ENCODE measurements at places on chromosomes 16 and 17. TPM values are rescaled to one million over a fixed set of nuclear protein-coding genes. Genes with fewer than 3 reads are reported as not detected.

DNA sequence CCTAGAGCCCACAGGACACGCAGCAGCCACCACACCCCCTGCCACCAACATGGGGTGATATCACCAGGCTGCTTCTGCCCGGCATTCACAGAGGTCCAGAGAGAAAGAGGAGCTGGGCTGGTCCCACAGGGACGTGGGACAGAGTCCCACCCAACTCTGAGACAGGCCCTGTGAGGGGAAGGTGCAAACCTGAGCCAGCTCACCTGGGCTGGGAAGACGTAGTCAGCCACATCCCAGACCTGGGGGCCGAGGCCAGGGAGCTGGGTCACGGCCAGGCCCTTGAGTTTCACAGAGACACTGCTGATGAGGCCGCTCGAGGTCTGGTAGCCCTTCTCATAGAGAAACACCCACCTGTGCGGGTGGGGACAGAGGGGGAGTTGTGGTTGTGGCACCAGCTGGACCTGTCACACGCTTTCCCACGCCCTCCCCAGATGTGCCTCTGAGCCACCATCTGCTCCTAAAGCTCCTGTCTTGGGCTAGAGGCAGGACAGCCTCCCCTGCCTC lies 11.2 kb downstream of the P2RX1 start:
- DNase-seq = no peak

DNA sequence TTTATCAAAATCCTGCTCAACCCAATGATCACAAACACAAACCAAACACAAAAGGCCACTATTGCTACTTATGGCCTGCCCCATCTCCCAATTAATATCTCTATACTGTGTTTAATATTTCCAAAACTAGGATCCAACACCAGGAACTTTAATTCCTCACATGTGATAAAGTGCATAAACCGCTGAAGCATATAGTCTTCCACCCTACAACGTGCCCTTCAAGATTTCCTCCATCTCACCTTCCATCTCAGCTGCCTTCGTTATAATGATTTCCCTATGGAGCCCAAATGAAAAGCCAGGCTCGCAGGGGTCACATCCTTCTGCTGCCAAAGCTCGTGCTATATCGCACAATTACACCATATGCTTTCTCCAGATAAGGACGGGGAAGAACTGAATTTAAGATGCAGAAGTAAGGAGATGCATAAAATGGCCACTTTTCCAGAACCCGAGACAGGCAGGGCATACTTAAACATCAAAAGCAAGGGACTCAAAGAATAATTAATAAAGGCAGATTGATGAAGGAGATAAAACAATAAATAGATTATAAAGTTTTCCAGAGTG lies 1.8 kb downstream of the MYH10 start:
- DNase-seq = no peak

DNA sequence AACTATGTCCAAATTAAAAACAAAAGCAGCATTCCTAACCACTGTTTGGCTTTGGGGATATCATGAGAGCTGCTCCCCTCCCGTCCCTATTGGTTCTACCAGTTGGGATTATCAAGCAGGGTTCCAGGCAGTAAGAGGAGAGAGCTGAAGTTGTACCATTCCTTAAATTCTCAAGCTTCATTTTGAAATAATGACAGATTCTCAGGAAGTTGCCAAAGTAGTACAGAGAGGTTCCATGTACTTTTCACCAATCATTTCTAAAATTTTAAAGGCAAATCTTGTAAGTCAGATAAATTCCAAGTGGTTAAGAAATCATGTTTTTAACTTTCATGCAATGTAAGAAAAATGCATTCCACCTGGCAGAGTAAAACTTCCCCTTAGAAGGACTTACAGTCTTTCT lies 36.9 kb downstream of the TEX2 start:
- no peak for DNase-seq

DNA sequence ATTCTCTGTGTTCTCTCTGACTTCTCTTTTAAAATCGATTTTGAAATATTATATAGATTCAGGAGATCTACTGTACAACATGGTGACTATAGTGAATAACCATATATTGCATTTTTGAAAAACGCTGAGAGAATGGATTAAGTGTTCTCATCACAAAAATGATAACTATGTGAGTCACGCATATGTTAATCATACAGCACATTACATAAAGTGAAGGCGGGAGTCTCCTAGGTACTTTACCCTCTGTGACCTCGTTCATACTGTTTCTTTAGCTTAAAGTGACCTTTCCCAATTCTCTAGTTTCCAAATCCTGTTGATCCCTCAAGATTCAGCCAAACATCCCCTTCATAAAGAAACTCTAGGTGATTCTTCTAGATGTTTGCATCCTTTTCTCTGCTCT lies 3.1 kb upstream of the KRTAP3-2 start:
- no peak for DNase-seq

- DNase-seq = no peak
Observed at GRCh38 chr17:64345689-64346376, 44.8 kb downstream of the PECAM1 start.

DNA sequence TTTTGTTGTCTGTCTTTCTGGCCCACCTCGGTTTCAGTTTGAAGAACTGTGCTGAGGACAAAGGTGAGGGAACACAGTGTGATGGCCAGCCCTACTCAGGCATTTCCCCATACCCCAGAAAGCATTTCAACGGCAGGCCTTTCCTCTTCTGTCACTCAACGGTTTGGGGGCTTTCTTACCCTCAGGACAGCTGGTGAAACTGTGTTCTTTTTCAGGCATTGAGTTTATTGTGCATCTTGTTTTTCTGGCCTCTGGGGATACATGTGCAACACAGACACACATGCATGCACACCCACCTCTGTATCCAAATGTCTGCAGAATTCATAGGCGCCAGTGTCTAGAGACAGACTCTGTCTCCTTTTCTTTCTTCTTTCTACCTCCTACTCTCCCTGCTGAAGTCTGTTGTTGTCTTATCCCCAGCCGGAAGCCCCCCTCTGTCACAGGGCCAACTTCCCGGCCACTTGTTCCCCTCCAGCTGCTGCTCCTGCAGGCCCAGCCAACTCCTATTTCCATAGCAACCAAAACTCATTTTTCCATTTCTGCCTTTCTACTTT lies 17.0 kb downstream of the CHD9 start:
- no peak for DNase-seq

GRCh38 chr16:78639775-78640174 lies 540.3 kb downstream of the WWOX start:
- DNase-seq = no peak

- no peak for DNase-seq
Observed at GRCh38 chr16:55559933-55560516, 6.5 kb upstream of the CAPNS2 start.

- peak; percentile 67 for DNase-seq
Observed at GRCh38 chr17:44820631-44821212, 9.4 kb downstream of the GJC1 start.

DNA sequence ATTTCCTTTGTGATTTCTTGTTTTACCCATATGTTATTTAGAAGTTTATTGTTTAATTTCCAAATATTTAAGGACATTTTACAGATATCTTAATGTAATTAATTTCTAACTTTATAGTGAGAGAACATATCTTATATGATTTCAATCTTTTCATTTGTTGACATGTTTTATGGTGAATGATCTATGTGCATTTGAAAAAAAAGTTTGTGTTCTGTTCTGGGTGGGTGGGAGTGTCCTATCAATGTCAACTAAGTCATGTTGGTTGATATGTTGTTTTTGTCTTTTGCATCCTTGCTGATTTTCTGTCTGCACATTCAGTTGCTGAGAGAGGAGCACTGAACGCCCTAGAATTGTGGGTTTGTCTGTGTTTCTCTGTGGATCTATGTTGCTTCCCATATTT lies 50.3 kb upstream of the CBFA2T3 start:
- no peak for DNase-seq

DNA sequence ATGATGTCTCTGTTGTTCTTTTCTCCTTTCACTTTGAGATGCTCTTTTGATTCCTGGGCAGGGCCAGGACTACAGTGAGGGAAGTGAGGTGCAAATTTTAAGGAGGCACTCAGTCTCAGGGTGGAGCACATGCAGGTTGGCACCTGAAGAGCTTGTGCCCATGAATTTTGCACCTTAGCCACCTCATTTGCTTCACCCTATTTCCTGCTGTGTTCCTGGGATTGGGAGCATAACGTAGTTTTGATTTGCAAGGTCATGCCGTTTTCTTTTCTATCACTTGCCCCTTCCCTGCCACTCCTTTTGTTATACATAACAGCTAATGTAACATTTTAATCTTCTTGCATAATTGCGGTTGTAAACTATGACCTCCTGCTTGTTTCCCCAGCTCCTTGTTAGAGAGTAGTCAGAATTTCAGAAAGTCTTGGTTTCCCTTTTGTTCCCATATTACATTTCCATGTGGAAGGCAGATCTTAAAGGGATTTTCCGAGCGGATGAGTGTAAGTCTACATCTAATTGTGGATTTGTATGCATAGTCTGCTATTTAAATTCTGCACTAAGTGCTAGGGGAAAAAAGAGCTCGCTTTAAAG lies 9.8 kb downstream of the PMFBP1 start:
- DNase-seq = no peak

DNA sequence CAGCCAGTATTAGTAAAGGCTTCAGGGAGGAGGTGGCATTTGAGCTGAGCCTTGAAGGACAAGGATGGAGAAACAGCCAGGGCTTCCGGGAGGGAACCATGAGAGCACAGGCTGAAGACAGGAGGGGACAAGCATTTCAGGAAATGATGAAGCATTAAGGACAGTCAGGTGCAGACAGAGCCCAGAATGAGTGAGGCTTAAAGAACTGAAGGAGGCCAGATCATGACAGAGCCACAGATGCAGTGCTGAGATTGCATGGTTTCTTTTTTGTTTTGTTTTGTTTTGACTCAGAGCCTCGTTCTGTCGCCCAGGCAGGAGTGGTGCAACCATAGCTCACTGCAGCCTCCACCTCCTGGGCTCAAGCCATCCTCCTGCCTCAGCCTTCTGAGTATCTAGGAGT lies 211.5 kb downstream of the SOX9 start:
- no peak for DNase-seq

GRCh38 chr16:57372372-57373116 lies at the start of gene CX3CL1:
CX3CL1 (plus strand) TSS chr16:57372490; CDS start chr16:57372569, 79 bp downstream.
- DNase-seq = no peak

DNA sequence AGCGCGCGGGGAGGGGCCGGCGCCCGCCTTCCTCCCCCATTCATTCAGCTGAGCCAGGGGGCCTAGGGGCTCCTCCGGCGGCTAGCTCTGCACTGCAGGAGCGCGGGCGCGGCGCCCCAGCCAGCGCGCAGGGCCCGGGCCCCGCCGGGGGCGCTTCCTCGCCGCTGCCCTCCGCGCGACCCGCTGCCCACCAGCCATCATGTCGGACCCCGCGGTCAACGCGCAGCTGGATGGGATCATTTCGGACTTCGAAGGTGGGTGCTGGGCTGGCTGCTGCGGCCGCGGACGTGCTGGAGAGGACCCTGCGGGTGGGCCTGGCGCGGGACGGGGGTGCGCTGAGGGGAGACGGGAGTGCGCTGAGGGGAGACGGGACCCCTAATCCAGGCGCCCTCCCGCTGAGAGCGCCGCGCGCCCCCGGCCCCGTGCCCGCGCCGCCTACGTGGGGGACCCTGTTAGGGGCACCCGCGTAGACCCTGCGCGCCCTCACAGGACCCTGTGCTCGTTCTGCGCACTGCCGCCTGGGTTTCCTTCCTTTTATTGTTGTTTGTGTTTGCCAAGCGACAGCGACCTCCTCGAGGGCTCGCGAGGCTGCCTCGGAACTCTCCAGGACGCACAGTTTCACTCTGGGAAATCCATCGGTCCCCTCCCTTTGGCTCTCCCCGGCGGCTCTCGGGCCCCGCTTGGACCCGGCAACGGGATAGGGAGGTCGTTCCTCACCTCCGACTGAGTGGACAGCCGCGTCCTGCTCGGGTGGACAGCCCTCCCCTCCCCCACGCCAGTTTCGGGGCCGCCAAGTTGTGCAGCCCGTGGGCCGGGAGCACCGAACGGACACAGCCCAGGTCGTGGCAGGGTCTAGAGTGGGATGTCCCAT lies 232.8 kb downstream of the SEC14L1 start:
- DNase-seq = no peak

DNA sequence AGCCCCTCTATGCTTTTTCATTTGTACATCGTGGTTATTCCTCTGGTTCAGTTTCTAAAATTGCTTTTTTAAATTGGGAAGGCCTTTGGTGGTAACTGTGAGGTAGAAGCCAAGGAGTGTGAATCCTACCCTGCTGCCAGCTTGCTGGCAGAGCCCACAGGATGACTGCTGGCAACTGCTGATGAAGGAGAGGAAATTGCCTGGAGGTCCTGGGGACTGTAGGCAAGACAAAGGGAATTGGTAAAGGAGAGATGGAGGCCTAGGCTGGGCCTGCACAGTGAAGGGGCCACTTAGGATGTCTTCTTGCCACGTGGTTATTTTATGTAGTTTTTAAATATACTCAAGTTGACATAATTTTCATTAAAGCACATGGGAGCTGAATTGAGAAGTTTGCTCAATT lies 15.8 kb downstream of the C17orf58 start:
- no peak for DNase-seq

GRCh38 chr16:31458073-31458843 lies 1.0 kb upstream of the ARMC5 start:
- peak; percentile 41 for DNase-seq

DNA sequence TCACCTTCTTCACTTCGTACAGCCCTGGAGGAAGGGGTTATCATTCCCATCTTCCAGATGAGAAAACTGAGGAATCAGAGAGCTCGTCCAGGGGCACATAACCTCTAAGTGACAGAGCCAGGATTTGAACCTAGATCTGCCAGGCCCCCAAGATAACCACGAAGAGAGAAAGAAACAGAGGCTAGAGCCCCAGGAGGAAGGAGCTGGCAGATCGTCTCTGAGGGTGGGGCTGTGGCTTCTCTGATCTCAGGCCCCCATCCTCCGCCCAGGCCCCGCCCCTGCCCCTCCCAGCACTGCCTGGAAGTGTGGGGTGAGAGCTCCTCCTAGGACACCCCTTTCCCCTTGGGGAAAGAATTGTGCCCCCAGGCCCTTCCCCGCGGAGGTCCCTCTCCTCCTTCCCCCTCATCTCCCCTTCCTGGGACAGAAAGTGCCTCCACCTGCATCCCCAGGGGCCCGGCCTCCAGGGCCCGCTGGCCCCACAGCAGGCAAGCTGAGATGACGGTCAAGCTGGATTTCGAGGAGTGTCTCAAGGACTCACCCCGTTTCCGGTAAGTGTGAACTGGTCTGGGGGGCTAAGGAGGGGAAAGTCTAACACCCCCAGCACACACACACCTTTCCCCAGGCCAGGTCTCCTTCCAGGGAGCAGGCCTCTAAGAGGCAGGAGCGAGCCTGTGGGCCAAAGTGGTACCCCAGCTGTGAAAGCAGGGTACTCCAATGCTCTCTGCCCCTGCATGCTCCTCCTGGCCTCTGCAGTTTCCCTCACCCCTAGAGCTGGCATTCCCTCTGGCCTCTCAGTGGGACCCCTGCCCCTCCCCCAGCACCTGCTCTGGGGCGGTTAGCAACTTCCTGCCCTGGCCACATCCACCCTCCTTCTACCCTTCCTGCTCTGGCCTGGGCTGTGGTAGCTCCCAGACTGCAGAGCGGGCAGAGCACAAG lies at the start of gene ACAP1:
ACAP1 (plus strand) TSS at position 290 of the 936 bp plus-strand sequence; CDS start at position 496, 206 bp downstream.
- no peak for DNase-seq

OR2C1 gene
- polyA plus RNA-seq = not detected

NACA2 gene
- 0.70 TPM for polyA plus RNA-seq

SLC6A2 gene
- not detected for polyA plus RNA-seq

COIL gene
- polyA plus RNA-seq = 19.9 TPM

KRT31 gene
- polyA plus RNA-seq = not detected

UNC45B gene
- not detected for polyA plus RNA-seq

All from A549 (cell line).